ENCODE measurements at places on chromosomes 1 and 21. TPM values are rescaled to one million over a fixed set of nuclear protein-coding genes. Genes with fewer than 3 reads are reported as not detected.

Gene CR1
- total RNA-seq: not detected

Gene SORT1
- total RNA-seq: 3.2 TPM

DNA sequence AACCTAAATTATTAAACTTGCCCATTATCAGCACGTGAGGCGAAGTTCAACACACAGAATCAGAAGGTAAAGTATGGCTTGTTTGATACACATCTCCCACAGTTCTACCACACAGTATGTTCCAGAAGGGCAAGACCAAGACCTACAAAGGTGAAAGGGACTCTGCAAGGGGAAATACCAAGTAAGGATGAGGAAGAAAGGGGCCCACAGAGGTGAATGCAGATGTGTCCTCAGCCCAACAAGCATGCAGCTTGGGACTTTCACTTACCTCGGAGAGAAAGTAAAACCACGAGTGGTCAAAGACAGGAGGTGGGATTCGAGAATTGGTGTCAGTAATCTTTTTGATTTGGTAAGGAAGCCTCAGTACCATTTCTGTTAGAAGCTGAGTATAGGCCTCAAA is 85.8 kb downstream of the UBR4 start:
- H3K4me1 ChIP-seq: peaks cover 29% of the 10 kb centered on the region

GRCh38 chr1:102896771-102897170 is 211.6 kb downstream of the COL11A1 start:
- no peak overlapping the region for H3K27ac ChIP-seq
- no peak overlapping the region for H3K4me3 ChIP-seq
- H3K27me3 ChIP-seq: no peaks in the 10 kb centered on the region
- DNase-seq: no peak
- H3K4me1 ChIP-seq: no peaks in the 10 kb centered on the region
- H3K36me3 ChIP-seq: no peaks in the 10 kb centered on the region

GRCh38 chr1:109883248-109883955 is 27.2 kb upstream of the CSF1 start:
- H3K36me3 ChIP-seq: no peaks in the 10 kb centered on the region
- H3K27me3 ChIP-seq: no peaks in the 10 kb centered on the region
- no peak overlapping the region for H3K4me3 ChIP-seq
- DNase-seq: no peak
- H3K4me1 ChIP-seq: peaks cover 5% of the 10 kb centered on the region
- no peak overlapping the region for H3K27ac ChIP-seq

GRCh38 chr1:80987106-80987505 is 813.6 kb upstream of the ADGRL2 start:
- H3K36me3 ChIP-seq: no peaks in the 10 kb centered on the region
- no peaks in the 10 kb centered on the region for H3K27me3 ChIP-seq
- DNase-seq: no peak
- H3K27ac ChIP-seq: no peak overlapping the region

DNA sequence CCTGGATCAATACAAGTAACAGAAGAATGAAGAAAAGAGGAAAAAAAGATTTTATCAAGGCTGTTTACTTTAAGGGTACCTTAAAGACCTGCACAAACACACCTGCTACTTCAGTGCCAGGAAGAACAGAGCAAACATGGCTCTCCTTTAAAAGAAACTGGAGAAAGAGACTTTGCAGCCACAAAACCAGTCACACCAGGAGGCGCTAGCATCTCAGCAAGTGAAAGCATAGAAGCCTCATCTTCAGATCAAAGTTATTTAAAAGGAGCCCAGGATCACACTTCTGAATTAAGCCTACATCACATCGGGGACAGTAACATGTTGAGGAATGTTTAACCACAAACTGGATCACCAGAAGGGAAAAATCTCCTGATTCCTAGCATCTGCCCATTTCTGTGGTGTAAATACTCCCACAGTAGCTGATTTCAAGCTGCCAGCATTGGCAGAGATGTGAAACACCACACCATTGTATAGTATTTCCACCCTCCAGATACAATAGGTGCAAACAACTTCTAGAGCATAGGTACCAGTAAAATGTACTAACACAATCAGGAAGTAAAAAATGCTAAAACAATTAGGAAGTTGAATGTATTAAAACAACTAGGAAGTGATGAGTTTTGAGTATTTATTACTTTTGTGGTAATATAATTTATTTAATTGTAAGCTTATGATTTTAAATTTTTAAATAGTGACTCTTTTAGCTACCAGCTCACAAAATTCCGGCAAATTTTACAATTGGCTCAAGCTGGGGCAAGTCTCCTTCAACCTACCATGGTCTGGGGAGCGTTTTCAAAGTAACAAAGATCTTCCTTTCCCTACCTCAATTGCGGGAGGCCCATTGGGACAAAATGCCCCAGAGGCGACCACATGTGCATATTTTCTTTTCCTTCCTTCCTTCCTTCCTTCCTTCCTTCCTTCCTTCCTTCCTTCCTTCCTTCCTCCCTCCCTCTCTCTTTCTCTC is 105.3 kb upstream of the CLDN14 start:
- DNase-seq: no peak
- H3K27ac ChIP-seq: no peak overlapping the region
- no peaks in the 10 kb centered on the region for H3K36me3 ChIP-seq
- peaks cover 18% of the 10 kb centered on the region for H3K27me3 ChIP-seq
- H3K4me3 ChIP-seq: no peak overlapping the region
- no peaks in the 10 kb centered on the region for H3K4me1 ChIP-seq

DNA sequence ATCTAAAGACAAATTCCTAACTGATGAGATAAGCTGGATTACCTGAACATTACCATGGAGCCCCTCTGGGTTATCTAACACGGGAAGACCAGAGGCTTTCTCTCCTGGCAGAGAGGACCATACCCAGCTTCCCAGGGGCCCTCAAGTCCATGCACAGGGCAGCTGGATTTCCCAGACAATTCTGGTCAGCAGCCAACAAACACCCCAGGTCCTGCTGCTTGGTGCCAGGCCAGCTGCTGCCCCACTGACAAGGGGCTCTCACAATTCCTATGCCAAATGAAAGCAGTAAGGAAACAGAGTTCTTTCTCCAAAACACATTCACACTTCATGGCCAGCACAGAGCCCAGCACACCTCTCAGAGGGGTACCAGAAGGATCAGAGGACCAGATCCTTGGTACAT is 114.2 kb downstream of the HLCS start:
- no peak overlapping the region for H3K4me3 ChIP-seq
- DNase-seq: no peak
- H3K4me1 ChIP-seq: peaks cover 26% of the 10 kb centered on the region
- no peaks in the 10 kb centered on the region for H3K27me3 ChIP-seq
